ENCODE measurements at places on chromosomes 11 and 22.
A peak's percentile ranks its signal among the peaks of the same experiment; 100 is the strongest.

DNA sequence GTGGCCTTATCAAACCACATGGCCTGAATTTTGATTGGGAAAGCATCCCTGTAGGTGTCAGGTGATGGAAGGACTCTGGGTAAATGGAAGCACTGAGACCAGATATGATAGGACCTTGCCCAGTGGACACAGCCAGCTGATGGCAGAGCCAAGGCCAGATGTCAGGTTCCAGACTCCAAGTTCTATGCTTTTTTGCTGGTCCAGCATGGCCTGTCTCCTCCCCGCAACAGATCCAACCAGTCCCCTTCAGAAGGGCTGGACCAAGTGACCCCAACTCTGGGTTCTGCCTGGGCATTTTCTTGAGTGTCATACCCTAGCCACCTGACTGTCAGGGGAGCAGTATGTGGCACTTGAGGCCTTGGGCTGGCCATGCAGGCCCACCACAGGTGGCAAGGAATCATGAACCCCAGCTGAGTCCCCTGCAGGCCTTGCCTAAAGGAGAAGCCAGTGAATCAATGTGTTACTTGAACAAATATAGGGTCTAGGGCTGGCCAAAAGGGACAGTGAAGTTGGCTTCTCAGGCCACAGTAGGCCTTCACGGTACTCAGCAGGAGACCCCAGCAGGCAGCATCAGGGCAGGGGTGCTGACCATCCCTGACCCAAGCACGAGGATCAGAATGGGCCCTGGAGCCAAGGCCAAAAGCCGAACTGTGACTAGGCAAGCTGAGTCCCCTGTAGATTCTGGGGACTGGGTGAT is 27.1 kb downstream of the KCNQ1OT1 start:
- no peak for DNase-seq

- no peak for DNase-seq
These were observed 83.3 kb downstream of the TRMU start for GRCh38 chr22:46418827-46419226.

- DNase-seq: no peak
These were observed 195.9 kb downstream of the BCR start for GRCh38 chr22:23376256-23376655.

DNA sequence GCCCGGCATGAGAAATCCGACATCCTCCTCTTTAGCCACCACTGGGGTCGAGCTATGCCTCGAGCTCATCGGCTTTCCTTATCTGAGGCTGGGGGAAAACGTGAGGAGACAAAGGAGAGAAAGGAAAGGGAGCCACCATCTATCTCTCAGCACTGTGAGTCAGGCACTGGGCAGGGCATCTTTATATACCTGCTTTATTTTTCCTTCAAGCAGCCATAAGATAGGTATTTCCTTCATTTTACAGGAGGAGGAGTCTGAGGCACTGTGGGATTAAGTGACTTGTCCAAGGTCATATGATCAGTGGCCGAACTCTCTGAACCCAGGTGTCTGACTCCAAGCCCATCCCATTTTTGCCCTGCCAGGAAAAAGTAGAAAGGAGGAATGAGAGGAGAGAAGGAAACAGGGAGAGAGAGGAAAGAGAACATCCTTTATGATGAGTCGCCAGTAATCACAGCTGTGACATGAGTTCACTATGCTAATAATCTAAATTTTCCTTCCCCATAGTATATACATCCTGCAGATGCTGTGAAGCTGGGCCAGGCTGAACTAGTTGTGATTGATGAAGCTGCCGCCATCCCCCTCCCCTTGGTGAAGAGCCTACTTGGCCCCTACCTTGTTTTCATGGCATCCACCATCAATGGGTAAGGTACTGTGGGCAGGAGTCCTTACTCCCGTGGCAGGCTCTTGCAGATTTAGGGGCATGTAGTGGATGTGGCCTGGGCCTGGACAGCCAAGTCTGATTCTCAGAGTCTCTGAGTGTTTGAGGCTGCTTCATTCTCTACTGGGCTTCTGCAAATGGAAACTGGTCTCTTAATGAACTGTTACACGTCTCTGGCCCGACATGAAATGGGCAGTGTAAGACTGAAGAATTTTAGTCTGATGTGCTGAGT is 21.8 kb downstream of the NAT10 start:
- no peak for DNase-seq

DNA sequence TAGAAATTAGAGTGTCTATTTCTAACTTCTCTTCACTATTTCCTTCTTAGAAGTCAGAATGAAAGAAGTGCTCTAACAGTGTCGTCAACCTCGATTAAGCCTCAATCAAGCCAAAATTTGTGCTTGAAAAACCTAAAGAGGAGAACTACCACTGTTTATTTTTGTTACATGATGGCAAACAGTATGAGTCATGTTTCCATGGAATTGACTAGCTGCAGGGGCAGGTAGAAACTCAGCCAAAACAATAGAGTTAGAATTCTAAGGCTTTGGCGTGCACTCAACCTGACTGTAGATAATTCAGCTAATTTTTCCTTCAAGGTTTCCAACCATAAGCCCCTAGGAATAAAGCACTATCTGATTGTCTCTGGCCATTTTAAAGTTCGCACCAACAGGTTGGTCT is 415.9 kb downstream of the ETS1 start:
- no peak for DNase-seq

- no peak for DNase-seq
These were observed 5.6 kb downstream of the SLC35C1 start for GRCh38 chr11:45810431-45811108.

DNA sequence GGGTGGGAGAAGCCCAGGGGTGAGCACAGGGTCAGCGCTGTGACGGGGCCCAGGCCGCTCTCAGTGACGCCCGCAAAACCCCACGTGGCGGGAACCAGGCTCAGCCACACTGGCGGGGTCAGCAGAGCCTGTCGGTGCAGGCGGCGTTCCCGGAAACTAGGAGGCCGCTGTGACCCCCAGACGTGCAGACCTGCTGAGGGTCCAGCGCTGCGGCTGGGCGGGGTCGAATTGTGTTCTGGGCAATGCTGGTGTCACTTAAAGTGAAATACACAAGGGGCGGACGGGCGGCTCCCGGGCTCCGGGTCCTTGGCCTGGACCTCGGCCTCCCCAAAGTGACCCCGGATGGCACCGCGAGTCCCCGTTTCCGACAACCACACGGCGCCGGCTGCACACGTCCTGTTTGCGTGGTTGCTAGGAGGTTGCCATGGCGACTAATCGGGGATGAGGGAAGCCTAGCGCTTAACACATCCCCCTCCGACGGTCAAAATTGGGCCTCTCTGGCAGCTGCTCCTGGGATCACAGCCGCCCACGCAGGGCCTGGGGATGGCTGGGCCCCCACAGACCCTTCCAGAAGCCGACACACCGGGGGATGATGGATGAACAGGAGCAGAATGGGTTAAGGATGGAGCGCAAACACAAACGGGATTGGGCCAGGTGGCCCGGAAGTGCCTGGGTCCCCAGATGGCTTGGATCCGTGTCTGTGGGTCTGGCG is 81.7 kb upstream of the PRR5 start:
- DNase-seq: peak; percentile 57

DNA sequence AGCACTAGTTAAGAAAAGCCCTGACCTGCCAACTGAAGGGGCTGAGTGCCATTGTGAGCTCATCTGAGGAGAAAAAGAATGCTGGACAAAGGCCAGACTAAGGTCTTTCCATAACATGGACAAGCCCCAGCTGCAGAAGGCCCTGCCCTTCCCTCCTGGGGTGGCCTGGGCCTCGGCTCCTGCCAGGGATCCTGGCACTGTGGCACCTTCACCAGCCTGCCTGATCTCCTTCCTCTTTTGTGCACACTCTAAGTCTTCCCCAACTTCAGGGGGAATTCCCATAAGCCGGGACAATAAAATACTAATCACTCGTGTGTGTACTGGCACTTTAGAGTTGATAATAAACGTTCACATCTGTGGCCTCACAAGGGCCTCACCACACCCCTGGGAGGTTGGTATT is 9.9 kb downstream of the TMPRSS13 start:
- DNase-seq: no peak

DNA sequence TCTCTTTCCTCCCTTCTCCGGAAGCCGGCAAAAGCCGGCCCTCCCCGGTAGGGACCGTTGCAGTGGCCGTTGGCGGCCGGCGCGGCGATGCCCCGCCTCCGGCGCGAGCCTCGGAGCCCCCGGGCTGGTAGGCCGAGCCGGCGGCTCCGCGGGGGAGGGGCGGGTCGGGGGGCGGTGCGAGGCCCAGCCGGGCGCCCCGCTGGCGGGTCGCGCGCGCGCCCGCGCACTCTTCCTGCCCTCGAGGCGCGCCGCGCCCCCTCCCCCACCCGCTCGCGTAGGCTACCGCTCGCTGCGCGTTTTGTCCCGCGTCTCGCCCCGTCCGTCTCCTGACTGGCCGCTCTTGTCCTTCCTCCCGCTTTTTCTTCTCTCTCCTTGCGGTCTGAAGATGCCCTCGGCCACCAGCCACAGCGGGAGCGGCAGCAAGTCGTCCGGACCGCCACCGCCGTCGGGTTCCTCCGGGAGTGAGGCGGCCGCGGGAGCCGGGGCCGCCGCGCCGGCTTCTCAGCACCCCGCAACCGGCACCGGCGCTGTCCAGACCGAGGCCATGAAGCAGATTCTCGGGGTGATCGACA is 591 bp downstream of the CAPRIN1 start:
- peak; percentile 87 for DNase-seq

DNA sequence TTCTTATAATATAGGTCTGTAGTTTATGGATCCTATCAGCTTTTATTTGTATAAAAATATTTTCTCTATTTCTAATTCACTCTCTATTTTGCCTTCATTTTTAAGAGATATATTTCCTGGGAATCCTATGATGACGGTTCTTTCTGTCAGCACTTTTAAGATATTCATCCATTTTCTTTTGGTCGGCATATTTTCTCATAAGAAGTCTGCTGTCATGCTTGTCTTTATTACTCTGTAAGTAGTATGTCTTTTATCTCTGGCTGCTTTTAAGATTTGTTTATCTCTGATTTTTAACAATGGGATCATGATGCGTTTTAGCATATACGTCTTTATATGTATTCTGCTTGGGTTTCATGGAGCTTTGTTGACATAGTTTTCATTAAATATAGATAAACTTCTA is 175.5 kb downstream of the SNX19 start:
- DNase-seq: no peak
